Urinary bladder (tissue), 4 donors: ENCODE measurements at places on chromosomes 6 and 20. TPM values are rescaled to one million over a fixed set of nuclear protein-coding genes. Genes with fewer than 3 reads are reported as not detected.

The HNF4A gene
- total RNA-seq: not detected

The TEAD3 gene
- 14.0 TPM for total RNA-seq

The NEURL2 gene
- total RNA-seq: 4.8 TPM

The PPIL6 gene
- 11.9 TPM for total RNA-seq
